Gastroesophageal sphincter (tissue), 4 donors: ENCODE measurements at places on chromosomes 13 and 19.
A peak's percentile ranks its signal among the peaks of the same experiment; 100 is the strongest.

GRCh38 chr13:30338331-30338851 lies 31.0 kb upstream of the KATNAL1 start:
- H3K4me1 ChIP-seq = peaks cover 7% of the 10 kb centered on the region
- no peak for ATAC-seq
- H3K27me3 ChIP-seq = no peaks in the 10 kb centered on the region
- no peaks in the 10 kb centered on the region for H3K36me3 ChIP-seq
- H3K27ac ChIP-seq = no peak overlapping the region
- H3K4me3 ChIP-seq = no peak overlapping the region

- no peak overlapping the region for H3K27ac ChIP-seq
- no peaks in the 10 kb centered on the region for H3K36me3 ChIP-seq
- no peak overlapping the region for H3K4me3 ChIP-seq
Measured at GRCh38 chr13:35747594-35747993, 271.1 kb upstream of the MAB21L1 start.

DNA sequence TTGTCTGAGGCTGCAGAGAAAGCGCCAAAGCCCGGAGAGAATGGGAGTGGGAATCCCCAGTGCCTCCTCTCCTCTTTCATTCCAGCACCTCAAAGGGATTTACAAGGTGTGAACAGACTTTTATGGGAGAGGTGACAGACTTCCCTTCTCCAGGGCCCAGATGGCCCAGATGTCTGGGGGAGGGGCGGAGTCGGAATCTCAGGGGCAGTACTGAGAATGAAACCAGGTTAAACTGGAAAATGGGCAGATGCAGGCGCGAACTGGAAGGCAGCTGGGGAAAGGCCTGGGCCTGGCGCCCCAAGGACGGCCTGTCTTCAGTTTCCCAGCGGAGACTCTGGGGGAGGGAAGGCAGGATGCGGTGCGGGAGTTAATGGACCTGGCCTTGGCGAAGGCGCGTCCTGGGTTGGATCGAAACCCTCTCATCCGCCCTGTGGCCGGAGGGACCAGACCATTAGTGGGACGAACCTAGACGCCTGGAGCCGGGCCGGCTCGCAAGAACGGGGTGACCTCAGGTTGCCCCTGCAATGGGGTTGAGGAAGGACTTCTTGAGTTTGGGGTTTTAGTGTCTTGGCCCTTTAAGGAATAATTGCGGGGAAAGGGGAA lies 592 bp upstream of the TRIP10 start:
- H3K4me3 ChIP-seq = peak overlapping the region; percentile 93
- H3K4me1 ChIP-seq = peaks cover under 1% of the 10 kb centered on the region
- no peaks in the 10 kb centered on the region for H3K36me3 ChIP-seq
- peak overlapping the region; percentile 92 for H3K27ac ChIP-seq
- no peak for ATAC-seq

GRCh38 chr13:76378767-76379166 lies 507.4 kb downstream of the KCTD12 start:
- H3K27ac ChIP-seq = no peak overlapping the region
- no peak for ATAC-seq
- H3K4me3 ChIP-seq = no peak overlapping the region
- H3K36me3 ChIP-seq = no peaks in the 10 kb centered on the region
- H3K4me1 ChIP-seq = no peaks in the 10 kb centered on the region

DNA sequence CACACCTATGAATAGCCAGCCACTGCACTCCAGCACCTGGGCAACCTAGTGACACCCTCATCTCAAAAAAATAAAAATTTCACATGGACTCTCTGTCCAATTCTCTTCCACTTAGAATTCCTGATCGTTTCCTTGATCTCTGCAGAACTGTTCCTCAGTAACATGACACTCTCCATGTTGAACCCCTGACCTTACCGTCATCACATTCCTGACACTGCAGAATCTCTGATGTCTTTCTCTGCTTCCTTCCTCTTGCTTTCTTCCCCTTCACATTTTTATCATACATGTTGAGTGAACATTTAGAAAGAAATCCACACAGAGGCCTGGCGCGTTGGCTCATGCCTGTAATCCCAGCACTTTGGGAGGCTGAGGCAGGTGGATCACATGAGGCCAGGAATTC lies 15.0 kb downstream of the ZNF114 start:
- no peaks in the 10 kb centered on the region for H3K36me3 ChIP-seq
- H3K27me3 ChIP-seq = peaks cover 9% of the 10 kb centered on the region
- H3K4me1 ChIP-seq = no peaks in the 10 kb centered on the region
- no peak overlapping the region for H3K4me3 ChIP-seq

DNA sequence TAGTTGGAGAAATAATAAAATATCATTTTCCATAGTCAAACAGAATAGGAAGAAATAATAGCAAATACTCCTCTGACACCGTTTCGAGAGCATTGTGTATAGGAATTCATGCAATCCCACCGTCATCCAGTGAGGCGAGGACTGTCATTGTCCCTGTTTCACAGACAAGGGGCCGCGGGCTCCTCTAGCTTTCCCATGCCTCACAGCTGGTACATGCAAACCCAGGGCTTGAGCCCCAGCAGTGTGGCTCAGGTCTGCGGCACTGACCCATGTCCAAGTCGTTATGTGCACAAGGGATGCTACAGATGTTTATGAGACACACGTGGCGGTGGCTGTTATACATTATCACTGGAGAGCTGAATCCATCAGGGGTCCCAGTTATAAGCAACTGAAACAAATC lies 18.5 kb upstream of the ATP11A start:
- H3K4me3 ChIP-seq = no peak overlapping the region
- H3K4me1 ChIP-seq = no peaks in the 10 kb centered on the region
- H3K27me3 ChIP-seq = no peaks in the 10 kb centered on the region
- H3K36me3 ChIP-seq = no peaks in the 10 kb centered on the region
- no peak for ATAC-seq

DNA sequence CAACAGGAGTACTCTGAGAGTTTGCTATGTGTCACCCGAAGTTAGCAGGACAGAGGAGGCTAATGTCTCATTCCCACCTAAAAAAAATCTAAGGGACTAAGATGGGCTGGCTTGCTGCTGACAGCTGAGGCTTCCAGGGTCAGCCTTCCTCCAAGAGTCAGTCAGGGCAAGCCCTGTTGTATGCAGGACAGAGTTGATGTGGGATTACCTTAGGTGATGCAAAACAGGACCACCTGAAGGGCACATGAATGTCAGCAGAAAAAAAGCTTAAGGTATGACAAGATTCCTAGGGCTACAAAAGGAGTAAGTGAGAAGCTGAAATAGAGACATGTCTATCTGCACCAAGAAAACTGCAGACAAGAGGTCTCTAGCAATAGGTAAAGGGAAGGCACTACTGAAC lies 151.5 kb downstream of the NHLRC3 start:
- no peaks in the 10 kb centered on the region for H3K27me3 ChIP-seq
- no peak overlapping the region for H3K4me3 ChIP-seq
- no peaks in the 10 kb centered on the region for H3K4me1 ChIP-seq
- H3K27ac ChIP-seq = no peak overlapping the region
- H3K36me3 ChIP-seq = no peaks in the 10 kb centered on the region

- no peak for ATAC-seq
- H3K4me3 ChIP-seq = no peak overlapping the region
- no peak overlapping the region for H3K27ac ChIP-seq
- H3K36me3 ChIP-seq = no peaks in the 10 kb centered on the region
Measured at GRCh38 chr19:15642807-15643206, 2.1 kb downstream of the CYP4F3 start.

- H3K36me3 ChIP-seq = no peaks in the 10 kb centered on the region
- H3K4me1 ChIP-seq = no peaks in the 10 kb centered on the region
- no peak overlapping the region for H3K4me3 ChIP-seq
Measured at GRCh38 chr19:30523791-30524190, 151.6 kb downstream of the ZNF536 start.

DNA sequence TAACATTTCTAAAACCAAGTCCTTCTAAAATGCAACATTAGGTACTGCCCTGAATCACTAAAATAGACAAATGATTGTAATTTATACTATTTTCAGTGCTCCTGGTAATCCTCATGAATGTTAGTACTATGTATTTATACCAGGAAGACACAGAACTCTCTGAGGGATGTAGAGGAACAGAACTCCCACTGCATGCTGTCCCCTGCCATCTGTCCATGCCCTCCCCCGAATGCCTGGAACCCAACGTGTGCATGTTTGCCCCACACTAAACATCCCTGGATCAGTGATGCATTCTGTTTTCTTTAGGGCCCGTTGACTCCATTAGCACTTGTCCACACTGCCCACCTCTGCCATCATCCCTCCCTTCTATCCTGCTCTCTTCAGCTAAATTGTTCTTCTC lies 26.5 kb downstream of the ENOX1 start:
- H3K4me3 ChIP-seq = no peak overlapping the region
- no peaks in the 10 kb centered on the region for H3K36me3 ChIP-seq
- ATAC-seq = no peak
- H3K4me1 ChIP-seq = peaks cover 52% of the 10 kb centered on the region
